ENCODE measurements at places on chromosomes 11 and 22. TPM values are rescaled to one million over a fixed set of nuclear protein-coding genes. Genes with fewer than 3 reads are reported as not detected.

- no peak for DNase-seq
Measured at GRCh38 chr22:23259916-23260644, 79.8 kb downstream of the BCR start.

- no peak for DNase-seq
Measured at GRCh38 chr11:114291842-114292680, 4.1 kb upstream of the NNMT start.

DNA sequence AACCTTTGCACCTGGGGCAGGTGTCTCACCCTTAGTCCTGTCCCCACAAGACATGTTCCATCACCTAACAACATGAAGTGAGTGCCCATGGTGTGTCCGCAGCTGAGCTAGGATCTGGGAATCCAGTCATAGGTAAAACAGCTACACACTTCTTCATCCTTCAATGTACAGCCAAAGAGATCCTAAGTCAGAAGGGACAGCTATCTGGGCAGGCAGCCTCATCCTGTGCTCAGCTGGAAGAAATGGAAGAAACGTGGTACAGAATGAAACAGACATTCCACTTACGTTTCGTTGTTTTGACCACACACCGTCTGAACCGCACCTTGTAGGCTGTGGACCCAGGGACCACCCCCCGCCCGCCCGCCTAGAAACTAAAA, 30.8 kb downstream of the PDGFB start:
- DNase-seq = no peak

Gene FAM83F
- 0.31 TPM for polyA plus RNA-seq

GRCh38 chr11:115408036-115408921, 95.9 kb downstream of the CADM1 start:
- DNase-seq = peak; percentile 89

GRCh38 chr11:65274735-65275682, 13.2 kb downstream of the POLA2 start:
- peak; percentile 90 for DNase-seq

GRCh38 chr11:27861706-27862430, 161.6 kb upstream of the BDNF start:
- no peak for DNase-seq

- no peak for DNase-seq
Measured at GRCh38 chr11:90250970-90251369, 28.1 kb upstream of the CHORDC1 start.

DNA sequence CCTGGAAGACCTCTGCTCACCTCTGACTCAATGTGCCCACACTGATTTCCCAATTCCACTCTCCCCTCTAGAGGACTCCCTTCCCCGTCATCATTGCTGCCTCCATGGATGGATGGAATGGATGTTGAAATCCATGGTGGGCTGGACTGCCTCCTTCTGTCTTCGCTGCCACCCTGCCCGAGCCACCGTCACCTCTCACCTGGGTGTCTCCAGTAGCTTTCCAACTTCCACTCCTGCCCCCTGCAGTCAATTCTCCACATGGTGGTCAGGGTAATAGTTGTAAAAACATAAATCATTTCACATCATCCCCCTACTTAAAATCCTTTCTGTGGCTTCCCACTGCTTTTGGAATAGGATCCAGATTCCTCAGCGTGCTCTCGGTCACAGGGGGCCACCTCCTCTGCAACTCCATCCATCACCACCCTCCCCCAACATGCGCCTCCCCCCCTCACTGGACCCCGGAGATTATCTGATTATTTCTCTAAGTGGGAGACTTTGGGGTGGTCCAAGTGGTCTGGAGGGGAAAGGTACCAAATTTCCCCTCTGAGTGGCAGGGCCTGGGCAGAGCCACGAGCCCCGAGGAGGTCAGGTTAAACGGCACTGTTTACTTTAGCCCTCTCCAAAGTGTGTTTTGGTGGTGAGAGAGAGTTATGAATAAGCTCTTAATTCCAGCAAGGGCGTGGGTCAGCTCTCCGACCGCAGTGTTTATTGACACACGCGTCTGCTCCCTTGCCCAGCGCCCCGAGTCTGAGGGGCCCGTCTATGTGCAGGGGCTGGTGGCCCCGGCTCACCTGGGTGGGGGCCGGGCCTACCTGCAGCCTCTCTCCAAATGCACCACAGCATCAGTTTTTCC, 313.7 kb downstream of the MN1 start:
- DNase-seq = no peak

DNA sequence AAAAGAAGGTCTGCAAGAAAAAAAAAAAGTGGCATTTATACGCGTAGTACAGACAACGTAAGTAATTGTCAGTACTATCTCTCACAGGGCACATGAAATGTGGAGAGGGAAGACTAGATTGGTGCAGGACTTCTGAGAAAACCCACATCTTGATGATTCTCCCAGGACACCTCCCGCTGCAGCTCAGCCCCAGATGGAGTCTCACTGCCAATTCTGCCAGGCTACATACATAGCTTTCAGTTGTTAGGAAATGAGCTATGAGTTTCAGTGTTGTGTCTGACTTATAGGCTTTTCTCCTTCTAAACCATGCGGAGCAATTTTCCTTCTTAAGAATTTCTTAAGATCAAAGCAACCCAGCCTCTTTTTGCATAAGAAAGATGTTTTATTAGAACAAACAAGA, 9.6 kb downstream of the OR5A2 start:
- no peak for DNase-seq

DNA sequence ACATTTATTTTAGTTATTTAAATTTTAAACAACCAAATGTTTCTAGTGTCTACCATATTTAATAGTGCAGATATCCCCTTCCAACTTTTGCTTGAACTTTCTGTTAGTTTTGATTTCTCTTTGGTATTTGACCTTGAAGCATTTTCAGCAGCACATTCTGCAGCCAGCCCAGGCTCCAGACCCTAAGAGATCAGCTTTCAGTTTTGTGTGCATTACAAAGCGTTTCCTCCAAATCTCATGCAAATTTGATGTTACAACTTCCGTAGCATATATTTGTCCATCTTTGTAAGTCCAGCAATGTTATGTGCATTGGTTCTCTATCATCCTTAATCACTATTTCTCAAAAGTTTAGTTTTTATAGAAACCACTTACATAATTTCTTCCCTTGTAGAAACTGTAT, 14.6 kb upstream of the SERGEF start:
- DNase-seq = no peak

Gene TMEM45B
- 2.0 TPM for polyA plus RNA-seq

Gene TMEM132A
- polyA plus RNA-seq = 24.8 TPM

Gene GLB1L2
- polyA plus RNA-seq = 1.4 TPM

DNA sequence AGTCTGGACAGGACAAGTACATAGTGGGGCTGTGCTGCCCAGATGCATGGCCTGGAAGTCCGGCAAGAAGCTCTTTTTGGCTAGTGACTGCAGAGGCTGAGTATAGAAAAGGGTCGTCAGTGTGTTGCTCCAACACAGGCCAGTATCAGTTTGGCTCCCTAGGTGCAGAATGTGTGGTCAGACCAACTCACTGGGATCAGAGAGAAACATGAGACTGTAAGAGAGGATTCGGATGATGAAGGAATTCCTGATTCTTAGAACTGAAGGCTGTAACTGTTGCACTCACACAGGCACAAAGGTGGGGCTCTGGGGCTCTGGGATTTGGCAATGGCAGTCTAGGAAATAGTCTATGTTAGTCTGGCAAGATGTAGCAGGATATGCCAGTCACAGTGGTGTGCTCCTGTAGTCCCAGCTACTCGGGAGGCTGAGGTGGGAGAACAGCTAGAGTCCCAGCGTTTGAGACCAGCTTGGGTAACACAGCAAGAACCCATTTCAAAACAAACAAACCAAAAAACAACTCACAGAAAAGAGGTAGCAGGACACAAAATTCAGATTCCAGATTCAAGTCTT, 11.1 kb upstream of the UPB1 start:
- no peak for DNase-seq

Gene ZC3H12C
- 9.0 TPM for polyA plus RNA-seq

DNA sequence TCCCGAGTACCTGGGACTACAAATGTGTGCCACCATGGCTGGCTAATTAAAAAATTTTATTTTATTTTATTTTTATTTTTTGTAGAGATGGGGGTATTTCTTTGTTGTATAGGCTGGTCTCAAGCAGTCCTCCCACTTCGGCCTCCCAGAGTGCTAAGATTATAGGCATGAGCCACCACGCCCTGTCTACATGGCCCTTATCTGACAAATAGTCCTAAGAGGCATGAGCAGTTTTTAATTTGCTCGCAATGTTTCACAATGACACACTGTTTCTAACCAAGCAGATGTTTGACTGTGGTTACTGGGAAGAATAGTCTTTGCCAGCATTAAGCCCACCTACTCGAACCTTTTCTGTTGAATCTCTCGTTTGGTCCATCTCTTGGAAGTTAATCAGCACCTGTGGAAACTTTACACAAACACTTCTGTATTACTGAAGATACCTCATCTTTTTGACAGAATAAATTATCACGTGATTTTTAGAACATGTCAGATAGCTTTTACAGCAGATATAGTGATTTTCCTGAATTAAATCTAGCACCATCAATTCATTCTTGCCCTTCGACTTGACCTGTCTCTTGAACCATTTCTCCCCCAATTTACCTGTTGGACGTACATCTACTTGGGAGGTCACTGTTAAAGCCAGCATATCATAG, 71.4 kb downstream of the MTMR3 start:
- no peak for DNase-seq

Gene KCNJ5
- 0.39 TPM for polyA plus RNA-seq

Data from muscle of arm (tissue), 14 donors.